Right lobe of liver (tissue), 6 donors: ENCODE measurements at places on chromosomes 12 and 14. TPM values are rescaled to one million over a fixed set of nuclear protein-coding genes. Genes with fewer than 3 reads are reported as not detected.
A peak's percentile ranks its signal among the peaks of the same experiment; 100 is the strongest.

ACSM4 gene
- total RNA-seq, result not detected

GRCh38 chr12:52903855-52904508 lies 894 bp downstream of the KRT8 start:
- peak; percentile 83 for DNase-seq
- H3K36me3 ChIP-seq, result no peaks in the 10 kb centered on the region
- H3K4me1 ChIP-seq, result peaks cover 17% of the 10 kb centered on the region
- peak overlapping the region; percentile 69 for H3K4me3 ChIP-seq
- H3K27me3 ChIP-seq, result no peaks in the 10 kb centered on the region

- H3K27me3 ChIP-seq, result no peaks in the 10 kb centered on the region
- peak overlapping the region; percentile 81 for H3K27ac ChIP-seq
- no peaks in the 10 kb centered on the region for H3K36me3 ChIP-seq
Measured at GRCh38 chr12:25194722-25195055, 271 bp downstream of the DNAI7 start.

GRCh38 chr12:3034067-3034750 lies 43.0 kb upstream of the TSPAN9 start:
- H3K4me3 ChIP-seq, result no peak overlapping the region
- H3K27ac ChIP-seq, result no peak overlapping the region
- H3K27me3 ChIP-seq, result no peaks in the 10 kb centered on the region
- H3K36me3 ChIP-seq, result no peaks in the 10 kb centered on the region
- H3K4me1 ChIP-seq, result no peaks in the 10 kb centered on the region
- peak; percentile 66 for DNase-seq

DNA sequence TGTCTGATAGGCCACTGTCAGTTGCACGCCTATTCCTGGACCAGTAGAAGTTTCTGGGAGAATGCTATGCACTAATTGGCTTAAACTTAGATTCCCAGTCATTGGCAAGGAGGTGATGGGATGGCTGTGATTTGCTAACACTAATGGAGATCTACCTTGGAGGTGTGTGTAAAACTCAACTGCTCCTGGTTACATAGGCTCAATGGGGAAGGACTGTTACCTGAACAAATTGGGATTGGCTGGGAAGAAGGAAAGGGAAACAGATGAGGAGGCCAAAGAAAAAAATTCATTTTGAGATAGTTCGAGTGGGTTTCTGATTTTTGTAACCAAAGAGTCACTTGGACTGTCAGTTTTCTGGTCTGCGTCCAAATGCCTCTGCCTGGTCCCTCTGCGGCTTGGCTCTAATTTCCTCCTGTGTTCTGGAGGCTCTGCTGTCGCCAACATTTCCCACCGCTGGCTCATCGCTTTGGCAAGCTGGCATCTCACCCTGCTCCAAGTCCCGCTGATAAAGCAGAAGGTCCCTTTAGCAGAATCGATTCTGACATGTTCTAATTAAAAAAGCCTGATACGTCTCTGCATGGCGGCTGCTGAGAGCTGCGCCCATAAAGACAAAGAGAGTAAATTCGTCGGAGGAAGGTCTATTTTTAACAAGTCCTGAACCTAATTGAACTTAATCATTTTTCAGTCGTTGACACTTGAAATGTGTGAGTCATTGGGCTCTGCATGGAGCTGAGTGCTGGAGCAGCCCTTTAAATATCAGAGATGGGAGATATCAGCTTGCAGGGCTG lies 2.0 kb upstream of the CCDC63 start:
- no peaks in the 10 kb centered on the region for H3K27me3 ChIP-seq
- H3K4me1 ChIP-seq, result no peaks in the 10 kb centered on the region
- no peaks in the 10 kb centered on the region for H3K36me3 ChIP-seq
- no peak for DNase-seq

G2E3 gene
- total RNA-seq, result 4.8 TPM

GRCh38 chr12:75591628-75592027 lies 80.2 kb upstream of the KRR1 start:
- no peak for DNase-seq
- no peaks in the 10 kb centered on the region for H3K36me3 ChIP-seq
- no peak overlapping the region for H3K27ac ChIP-seq
- no peaks in the 10 kb centered on the region for H3K27me3 ChIP-seq
- H3K4me3 ChIP-seq, result no peak overlapping the region
- no peaks in the 10 kb centered on the region for H3K4me1 ChIP-seq

SLC5A8 gene
- not detected for total RNA-seq

DNA sequence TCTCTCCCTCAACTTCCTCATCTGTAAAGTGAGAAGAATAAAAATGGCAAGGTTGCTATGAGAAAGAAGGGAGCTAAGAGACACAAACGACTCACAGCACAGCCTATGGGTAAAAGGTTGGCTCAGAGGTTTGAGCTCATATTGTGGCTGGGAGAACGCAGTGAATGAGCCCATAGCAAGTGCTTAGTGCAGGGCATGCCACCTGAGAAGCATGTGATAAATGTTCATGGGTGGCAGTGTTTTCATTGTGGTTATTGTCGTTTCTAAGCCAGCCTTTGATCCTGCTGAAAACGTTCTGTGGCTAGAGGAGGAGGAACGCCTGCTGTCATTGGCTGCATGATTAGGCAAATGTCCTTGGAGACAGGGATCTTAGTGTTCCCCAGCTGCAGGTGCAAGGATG lies 150.4 kb downstream of the KSR2 start:
- H3K27ac ChIP-seq, result no peak overlapping the region
- no peaks in the 10 kb centered on the region for H3K36me3 ChIP-seq
- H3K27me3 ChIP-seq, result no peaks in the 10 kb centered on the region

DNA sequence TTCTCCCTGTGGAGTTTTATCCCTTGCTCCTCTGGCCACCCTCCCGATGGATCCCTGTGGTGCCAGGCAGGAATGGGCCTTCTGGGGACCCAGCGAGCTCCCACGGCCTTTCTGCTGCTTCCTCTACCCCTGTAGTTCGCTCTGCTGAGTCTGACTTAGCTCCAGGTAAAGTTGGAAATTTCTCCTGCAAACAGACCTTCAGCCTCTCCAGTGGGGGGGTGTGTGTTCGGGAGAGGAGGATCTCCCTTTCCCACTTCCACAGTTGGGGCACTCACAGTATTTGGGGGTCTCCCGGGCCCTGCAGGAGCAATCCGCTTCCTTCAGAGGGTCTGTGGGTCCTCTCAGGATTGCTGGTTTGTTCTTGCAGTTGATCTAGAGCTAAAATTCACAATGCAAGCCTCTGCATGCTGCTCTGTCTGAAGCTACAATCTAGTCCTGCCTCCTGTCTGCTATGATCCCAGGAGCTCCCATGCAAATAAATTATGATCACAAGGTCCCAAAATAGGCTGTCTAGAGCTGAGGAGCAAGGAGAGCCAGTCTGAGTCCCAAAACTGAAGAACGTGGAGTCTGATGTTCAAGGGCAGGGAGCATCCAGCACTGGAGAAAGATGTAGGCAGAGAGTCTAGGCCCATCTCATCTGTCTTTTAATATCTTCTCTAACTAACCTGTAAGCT lies 18.3 kb downstream of the MTRFR start:
- peak overlapping the region; percentile 49 for H3K27ac ChIP-seq
- H3K4me3 ChIP-seq, result no peak overlapping the region
- peaks cover 23% of the 10 kb centered on the region for H3K36me3 ChIP-seq
- no peak for DNase-seq
- peaks cover 19% of the 10 kb centered on the region for H3K4me1 ChIP-seq
- H3K27me3 ChIP-seq, result no peaks in the 10 kb centered on the region

GRCh38 chr14:52272375-52272774 lies 4.9 kb downstream of the PTGDR start:
- peaks cover 14% of the 10 kb centered on the region for H3K27me3 ChIP-seq
- H3K36me3 ChIP-seq, result no peaks in the 10 kb centered on the region
- no peak overlapping the region for H3K4me3 ChIP-seq
- H3K4me1 ChIP-seq, result no peaks in the 10 kb centered on the region
- no peak overlapping the region for H3K27ac ChIP-seq
- DNase-seq, result no peak

GRCh38 chr12:52990206-52990605 lies 16.1 kb upstream of the EIF4B start:
- H3K36me3 ChIP-seq, result no peaks in the 10 kb centered on the region
- H3K27ac ChIP-seq, result no peak overlapping the region
- peaks cover 3% of the 10 kb centered on the region for H3K4me1 ChIP-seq
- no peak for DNase-seq
- no peak overlapping the region for H3K4me3 ChIP-seq

DNA sequence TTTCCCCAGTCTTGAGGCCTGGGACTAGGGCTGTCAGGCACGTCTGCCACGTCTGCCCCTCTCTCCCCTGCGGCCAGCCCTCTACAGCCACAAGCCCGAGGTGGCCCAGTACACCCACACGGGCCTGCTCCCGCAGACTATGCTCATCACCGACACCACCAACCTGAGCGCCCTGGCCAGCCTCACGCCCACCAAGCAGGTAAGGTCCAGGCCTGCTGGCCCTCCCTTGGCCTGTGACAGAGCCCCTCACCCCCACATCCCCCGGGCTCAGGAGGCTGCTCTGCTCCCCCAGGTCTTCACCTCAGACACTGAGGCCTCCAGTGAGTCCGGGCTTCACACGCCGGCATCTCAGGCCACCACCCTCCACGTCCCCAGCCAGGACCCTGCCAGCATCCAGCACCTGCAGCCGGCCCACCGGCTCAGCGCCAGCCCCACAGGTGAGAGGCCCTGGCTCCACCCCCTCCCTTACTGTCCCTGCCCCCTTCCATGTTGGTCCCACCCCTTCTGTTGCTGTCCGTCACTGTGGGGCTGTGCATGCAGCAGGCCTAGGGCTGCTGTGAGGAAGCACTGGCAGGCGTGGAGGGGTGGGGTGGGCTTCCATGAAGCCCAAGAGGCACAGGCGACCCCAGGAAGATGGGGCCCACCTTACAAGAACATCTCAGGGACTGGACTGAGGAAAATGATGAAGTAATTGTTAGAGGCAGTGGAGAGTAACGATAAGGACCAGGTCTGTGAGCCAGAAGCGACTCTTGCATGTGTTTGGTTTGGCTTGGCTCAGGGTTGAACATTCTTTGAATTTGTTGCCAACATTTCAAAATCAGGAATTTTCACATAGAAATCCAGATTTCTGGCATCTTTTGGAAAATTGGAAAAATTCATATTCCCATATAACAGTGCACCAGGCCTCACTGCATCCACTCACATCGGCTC lies 16.8 kb downstream of the C12orf43 start:
- no peaks in the 10 kb centered on the region for H3K27me3 ChIP-seq
- H3K4me3 ChIP-seq, result no peak overlapping the region
- H3K4me1 ChIP-seq, result peaks cover 14% of the 10 kb centered on the region
- no peak for DNase-seq
- no peak overlapping the region for H3K27ac ChIP-seq

DNA sequence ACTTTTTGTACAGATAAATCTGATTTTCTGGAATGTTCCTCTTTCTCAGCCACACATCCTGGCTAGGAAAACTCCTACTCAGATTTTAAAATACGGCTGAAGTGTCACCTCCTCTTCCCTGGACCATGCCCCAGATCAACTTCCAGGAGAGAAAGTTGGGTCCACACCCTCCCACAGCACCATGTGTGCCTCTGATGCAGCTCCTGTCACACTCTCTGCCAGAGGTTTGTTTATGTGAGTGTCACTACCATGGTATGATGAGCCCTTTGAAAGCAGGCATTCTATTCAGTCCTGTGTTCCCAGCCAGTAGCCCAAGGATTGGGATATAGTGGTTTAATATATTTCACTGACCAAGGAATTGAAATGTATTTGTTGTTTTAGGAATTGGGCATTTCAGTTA lies 287.2 kb upstream of the ATP2B1 start:
- H3K36me3 ChIP-seq, result no peaks in the 10 kb centered on the region
- no peak overlapping the region for H3K4me3 ChIP-seq
- no peaks in the 10 kb centered on the region for H3K27me3 ChIP-seq
- H3K4me1 ChIP-seq, result no peaks in the 10 kb centered on the region

- no peaks in the 10 kb centered on the region for H3K36me3 ChIP-seq
- no peak overlapping the region for H3K27ac ChIP-seq
- DNase-seq, result no peak
- H3K4me3 ChIP-seq, result no peak overlapping the region
Measured at GRCh38 chr12:123900871-123901376, 71.7 kb downstream of the CCDC92 start.

DLGAP5 gene
- 0.39 TPM for total RNA-seq

DNA sequence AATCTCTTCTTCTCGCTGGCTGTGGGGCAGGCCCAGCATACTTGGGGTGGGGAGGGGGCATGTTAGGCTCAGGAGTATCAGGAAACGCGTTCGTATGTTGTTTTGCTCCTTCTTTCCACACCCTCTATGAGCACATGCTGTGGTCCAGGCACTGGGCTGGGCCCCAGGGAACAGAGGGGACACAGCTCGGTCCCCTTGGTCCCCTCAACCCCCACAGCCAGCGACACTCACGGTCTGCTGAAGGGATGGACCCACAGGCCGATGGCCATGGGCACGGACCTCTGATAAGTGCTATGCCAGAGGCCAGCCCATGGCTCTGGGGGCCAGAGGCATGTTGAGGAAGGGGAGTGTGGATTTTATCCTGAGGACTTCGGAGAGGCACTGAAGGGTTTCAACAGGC lies 6.2 kb downstream of the IFI27 start:
- H3K27me3 ChIP-seq, result no peaks in the 10 kb centered on the region
- H3K4me3 ChIP-seq, result no peak overlapping the region
- no peaks in the 10 kb centered on the region for H3K36me3 ChIP-seq
- no peaks in the 10 kb centered on the region for H3K4me1 ChIP-seq
- no peak overlapping the region for H3K27ac ChIP-seq

GLIPR1L1 gene
- total RNA-seq, result not detected

GRCh38 chr12:93536766-93537488 lies 35.5 kb upstream of the SOCS2 start:
- no peaks in the 10 kb centered on the region for H3K27me3 ChIP-seq
- no peaks in the 10 kb centered on the region for H3K36me3 ChIP-seq
- H3K27ac ChIP-seq, result no peak overlapping the region
- H3K4me3 ChIP-seq, result no peak overlapping the region

FOXN4 gene
- total RNA-seq, result 0.86 TPM

- no peaks in the 10 kb centered on the region for H3K36me3 ChIP-seq
- no peaks in the 10 kb centered on the region for H3K27me3 ChIP-seq
- peaks cover 10% of the 10 kb centered on the region for H3K4me1 ChIP-seq
- no peak overlapping the region for H3K4me3 ChIP-seq
- H3K27ac ChIP-seq, result no peak overlapping the region
- no peak for DNase-seq
Measured at GRCh38 chr12:130778776-130779175, 60.3 kb downstream of the STX2 start.

GRCh38 chr12:68176257-68176656 lies 16.7 kb upstream of the IFNG start:
- no peaks in the 10 kb centered on the region for H3K4me1 ChIP-seq
- H3K4me3 ChIP-seq, result no peak overlapping the region
- DNase-seq, result no peak
- H3K27ac ChIP-seq, result no peak overlapping the region
- H3K36me3 ChIP-seq, result no peaks in the 10 kb centered on the region

TMEM30B gene
- 4.5 TPM for total RNA-seq

CFAP54 gene
- total RNA-seq, result 0.12 TPM

NTF3 gene
- total RNA-seq, result 2.2 TPM

GRCh38 chr12:106736051-106736957 lies 38.2 kb upstream of the RIC8B start:
- no peak overlapping the region for H3K4me3 ChIP-seq
- H3K27ac ChIP-seq, result no peak overlapping the region
- H3K27me3 ChIP-seq, result no peaks in the 10 kb centered on the region
- no peaks in the 10 kb centered on the region for H3K36me3 ChIP-seq
